Astrocyte of the cerebellum (primary cell): ENCODE measurements at places on chromosomes 16 and 17.

GRCh38 chr17:35684055-35684802 lies 47.2 kb upstream of the RASL10B start:
- DNase-seq, result peak; percentile 68

GRCh38 chr16:11498683-11499082 lies 88.0 kb downstream of the LITAF start:
- DNase-seq, result no peak

- no peak for DNase-seq
Observed at GRCh38 chr16:72464597-72465368, 292.8 kb upstream of the PMFBP1 start.

GRCh38 chr16:14196011-14196410 lies 124.9 kb downstream of the MRTFB start:
- no peak for DNase-seq

GRCh38 chr17:41178843-41179616 lies 1.0 kb upstream of the KRTAP4-2 start:
- no peak for DNase-seq

DNA sequence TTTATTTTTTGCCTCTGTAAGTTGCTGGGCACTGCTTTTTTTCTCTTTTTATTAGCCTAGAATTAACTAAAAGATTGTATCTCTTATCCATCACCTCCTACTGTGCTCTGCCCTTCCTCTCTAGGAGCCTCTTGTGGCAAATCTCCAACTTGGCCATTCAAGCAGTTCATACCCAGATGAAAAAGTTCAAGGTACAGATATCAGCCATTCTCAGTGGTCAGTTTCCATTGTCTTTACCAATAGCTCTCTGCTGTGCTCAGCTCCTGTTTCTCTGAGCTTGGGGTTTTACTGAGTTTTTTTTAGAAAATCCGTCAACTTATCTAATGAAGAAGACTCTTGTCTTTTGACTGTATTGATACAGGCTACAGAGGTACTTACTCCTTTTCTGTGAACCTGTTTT lies 15.6 kb downstream of the MOSMO start:
- DNase-seq, result no peak

- no peak for DNase-seq
Observed at GRCh38 chr17:49580055-49580721, 4.5 kb downstream of the NXPH3 start.

DNA sequence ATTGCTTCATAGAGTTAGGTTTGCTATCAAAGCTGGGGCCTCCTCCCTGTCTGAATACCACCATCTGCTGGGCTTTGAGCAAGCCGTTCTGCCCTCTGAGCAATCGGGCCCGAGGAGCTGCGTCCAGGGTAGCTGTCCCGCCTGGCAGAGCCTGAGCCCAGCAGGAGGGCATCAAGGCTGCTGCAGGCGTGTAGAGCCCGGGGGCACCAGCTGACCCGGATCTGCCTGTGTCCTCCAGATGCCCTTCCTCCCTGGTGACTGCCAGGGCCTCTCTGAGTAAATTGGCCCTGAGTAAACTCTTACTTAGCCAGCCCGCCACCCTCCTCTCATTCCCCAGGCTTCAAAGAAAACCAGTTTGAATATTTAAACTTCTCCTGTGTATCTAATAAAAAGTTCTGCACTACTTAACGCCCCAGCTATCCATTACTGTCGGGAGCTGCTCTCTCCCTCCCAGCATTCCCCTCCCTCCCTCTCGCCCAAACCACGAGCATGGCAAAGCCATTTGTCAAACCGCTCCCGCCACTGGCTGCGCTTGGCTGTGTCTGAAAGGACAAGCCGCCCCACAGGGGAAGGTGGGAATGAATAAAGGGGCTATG lies 16.4 kb downstream of the CDK5RAP3 start:
- no peak for DNase-seq

DNA sequence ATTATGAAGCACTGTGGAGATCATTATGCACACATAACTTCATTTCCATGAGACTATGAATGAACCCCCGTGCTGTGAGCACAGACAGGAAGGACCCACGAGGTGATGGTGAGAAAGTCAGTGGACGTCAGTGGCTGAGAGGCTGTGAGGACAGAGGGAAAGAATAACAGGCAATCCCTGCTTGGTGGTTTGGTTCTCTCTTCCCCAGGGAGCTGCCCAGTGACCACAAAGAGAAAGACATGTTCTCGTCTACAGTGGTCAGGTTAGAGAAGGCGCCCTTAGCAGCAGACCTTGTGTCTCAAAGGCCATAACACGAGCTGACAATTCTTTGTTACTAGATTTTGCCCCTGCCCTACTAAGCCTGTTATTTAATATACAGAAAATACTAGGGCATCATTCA lies 609.2 kb downstream of the TOX3 start:
- no peak for DNase-seq

GRCh38 chr16:26668026-26668425 lies 398.7 kb upstream of the C16orf82 start:
- no peak for DNase-seq

DNA sequence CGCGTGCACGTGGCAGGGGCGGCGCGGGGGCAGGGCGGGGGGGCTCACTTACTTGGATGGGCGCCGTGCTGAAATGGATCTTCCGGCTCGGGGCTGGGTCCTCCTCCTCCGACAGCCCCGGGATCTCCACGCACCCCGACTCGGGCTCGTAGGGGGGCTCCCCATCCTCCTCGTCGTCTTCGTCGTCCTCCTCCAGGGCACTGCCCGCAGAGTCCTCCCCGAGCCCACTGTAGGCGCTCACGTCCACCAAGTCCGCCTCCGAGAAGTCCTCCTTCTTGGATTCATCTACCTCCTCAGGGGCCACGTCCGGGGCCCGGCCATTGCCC lies 1.4 kb downstream of the PPP1R9B start:
- no peak for DNase-seq

- no peak for DNase-seq
Observed at GRCh38 chr16:85645021-85645589, 32.0 kb downstream of the GSE1 start.

DNA sequence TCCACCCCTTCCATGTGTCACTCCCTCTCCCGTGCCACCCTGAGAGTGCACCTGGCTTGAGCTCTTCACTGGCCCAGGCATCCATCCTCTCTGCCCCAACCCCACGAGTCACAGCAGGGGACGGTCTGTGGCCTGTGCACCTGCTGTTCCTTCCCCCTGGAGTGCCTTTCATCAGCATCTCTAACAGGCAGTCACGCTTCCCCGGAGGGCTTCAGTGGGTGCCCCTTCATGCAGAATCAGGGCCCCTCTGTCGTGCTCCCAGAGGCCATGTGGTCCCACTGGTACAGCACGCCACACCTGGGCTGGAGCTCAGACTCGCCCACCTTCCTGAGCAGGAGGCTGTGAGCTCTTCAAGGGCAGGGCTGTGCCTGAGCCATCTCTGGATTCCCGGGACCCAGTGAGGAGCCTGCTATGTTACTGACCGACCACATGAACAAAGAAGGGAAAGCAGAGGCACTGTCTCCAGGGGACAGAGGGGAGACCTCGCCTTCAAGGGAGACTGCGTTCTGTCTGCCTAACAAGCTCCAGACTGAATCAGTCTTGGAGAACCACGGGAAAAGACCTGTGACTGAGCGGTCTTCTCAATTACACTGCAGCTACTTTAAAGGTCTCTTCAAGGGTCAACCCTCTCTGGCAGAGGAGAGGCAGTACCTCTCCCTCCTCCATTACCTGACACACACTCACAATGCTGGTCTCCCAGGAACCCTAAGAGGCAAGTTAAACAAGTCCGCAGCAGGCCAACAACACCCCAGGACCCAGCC lies 78.8 kb upstream of the DOC2B start:
- no peak for DNase-seq
